SIG-M5 (cell line): ENCODE measurements at places on chromosomes 2 and 18.

DNA sequence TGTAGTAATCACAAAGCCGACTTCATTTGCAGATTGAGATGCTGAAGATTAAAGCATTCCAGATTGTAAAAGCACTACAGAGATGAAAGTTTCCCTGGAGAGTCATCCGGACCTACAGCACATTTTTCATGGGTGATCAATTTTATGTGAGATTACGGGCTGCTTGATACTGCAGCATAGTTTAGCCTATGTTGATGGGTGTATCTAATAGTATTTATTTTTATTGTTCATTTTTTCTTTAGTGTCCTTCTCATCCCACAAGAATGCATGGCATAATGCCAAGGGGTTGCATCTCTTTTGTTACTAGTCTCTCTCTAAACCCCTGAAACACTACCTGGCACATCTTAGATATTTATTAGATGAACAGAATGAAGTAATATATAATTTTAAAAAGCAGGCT is 240.4 kb downstream of the MBD2 start:
- no peak for DNase-seq

DNA sequence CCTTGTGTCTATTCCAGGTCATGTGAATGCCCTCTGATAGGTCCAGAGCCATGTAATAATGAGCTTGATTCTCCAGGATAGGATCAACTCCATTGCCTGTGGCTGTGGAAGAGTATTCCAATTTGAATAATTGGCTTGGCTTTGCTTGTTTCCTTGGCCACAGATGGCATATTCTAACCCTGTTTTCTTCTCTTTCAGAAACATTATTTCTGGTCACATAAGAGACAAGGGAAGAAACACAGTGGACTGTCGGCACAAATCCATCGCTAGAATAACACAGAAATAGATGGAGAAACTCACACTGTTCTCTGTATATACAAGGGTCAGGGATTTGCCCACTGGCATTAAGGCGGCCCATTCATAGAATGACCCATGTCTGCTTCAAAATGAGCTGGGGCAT is 278.4 kb upstream of the CCDC68 start:
- DNase-seq: no peak

DNA sequence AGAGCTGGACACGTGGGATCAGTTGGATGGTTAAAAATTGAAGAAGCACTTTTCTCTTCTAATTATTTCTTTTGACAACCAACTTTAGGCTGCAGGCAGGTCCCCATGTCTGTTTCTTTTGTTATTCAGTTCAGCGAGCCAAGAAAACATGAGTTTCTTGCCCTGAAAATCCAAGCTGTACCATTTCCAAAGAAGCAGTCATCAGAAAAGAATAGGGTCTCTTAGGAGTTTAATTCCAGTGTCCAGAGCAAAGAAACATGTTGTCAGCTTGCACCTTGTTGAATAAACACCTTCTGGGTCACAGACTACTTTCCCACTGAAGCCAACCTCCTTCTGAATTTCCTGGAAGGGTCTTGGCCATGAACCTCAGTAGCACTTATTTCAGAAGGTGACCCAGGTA is 170.5 kb upstream of the COPS8 start:
- no peak for DNase-seq

- no peak for DNase-seq
Observed at GRCh38 chr2:30926606-30927005, 119.4 kb upstream of the CAPN13 start.

DNA sequence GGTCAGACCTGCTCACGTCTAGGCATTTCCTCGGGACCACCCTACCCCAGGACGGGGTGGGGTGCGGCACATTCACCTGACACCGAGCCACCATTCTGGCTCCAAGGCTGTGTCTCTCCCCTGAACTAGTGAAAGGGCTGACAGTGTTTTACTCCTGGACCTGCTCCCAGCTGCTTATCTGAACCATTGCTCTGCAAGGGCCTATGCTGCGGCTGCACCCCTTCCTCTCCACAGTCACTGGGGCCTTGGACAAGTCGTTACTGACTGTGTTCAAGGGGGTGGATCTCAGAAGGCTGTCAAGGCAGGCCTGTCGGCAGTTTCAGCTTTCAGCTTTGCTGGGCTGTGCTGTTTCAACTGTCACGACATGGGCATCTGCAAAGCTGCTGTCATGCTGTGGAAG is 11.7 kb downstream of the CREG2 start:
- DNase-seq: no peak

GRCh38 chr2:27887830-27888229 is 2.4 kb downstream of the RBKS start:
- DNase-seq: no peak

DNA sequence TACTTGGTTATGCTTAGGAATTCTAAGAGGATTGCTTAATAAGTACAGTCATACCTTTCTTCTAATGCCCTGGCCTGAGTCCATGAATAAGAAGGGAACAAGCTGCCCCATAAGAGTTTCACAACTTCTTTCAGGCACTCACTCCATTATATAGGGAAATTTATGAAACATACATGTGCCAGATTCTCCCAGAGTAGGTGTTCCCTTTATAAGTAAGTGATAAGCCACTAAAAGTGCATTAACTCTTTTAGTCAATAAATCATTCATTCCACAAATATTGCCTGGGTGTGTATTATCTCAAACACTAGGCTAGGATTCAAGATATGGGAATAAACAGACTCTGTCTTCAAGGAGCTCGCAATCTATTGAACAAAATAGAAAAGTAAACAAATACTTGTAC is 84.5 kb upstream of the RBBP8 start:
- DNase-seq: no peak

DNA sequence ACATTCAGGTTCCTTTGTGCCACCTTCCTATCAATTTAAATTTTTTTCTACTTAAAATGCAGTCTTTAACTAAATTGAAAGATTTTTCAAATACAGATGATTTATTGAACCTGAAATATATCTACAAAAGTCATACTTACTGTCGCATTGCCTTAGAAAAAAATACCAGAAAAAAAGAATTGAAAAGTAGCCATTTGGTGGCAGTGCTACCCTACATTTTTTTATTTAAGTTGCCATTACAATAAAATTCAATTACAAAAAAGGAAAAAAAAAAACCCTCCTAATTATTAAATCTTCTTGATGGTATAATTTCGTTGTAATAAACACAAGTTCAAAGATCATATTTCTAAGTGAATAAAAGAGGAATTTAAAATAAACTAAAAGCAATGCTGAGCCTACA is 43.4 kb downstream of the DSC3 start:
- no peak for DNase-seq

GRCh38 chr2:2452961-2453360 is 121.9 kb upstream of the MYT1L start:
- no peak for DNase-seq

GRCh38 chr18:56959120-56959519 is 187.8 kb upstream of the BOD1L2 start:
- DNase-seq: no peak
